ENCODE measurements at places on chromosomes 7 and 10.

GRCh38 chr7:57308631-57309408 lies 141.2 kb upstream of the ZNF716 start:
- DNase-seq, result no peak

DNA sequence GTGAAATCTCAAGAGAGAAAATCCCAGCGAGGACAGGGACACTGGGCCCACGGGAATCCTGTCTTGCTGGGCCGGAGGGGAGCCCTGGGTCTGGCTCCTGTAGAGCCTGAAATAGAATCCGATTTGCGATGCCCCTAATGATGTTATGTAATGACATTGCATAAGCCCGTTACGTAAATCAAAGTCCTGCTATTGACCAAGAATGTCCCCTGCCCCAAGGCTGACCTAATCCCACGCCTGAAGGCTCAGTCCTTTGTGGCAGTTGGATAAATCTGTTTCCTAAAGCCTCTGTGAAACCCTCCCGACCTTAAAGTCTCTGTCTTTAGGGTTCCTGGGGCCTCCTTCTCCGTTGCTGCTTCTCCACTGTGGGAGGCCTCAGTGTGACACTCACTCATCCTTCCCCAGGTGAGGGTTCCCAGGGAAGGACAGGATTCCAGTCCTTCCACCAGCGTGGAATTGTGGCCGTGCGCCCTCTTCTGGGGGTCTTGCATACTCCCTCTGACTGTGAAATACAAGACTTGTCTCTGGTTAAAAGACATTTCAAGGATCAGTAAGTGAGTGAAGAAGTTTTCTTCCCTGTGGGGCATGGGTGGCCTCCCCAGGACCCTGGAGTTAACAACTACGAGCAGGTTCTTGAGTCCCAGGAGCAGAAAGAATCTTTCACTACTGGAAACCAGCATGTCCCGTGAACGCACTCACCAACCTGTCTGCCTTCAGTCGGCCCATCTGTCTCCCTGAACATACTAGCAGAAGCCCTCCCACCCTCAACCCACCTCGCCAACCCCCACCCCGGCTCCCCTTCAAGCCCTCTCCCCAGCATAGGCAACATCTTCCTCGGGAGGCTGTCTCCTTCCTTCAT lies 19.8 kb downstream of the ZNF467 start:
- DNase-seq, result no peak

GRCh38 chr7:39414224-39415035 lies 151.8 kb upstream of the YAE1 start:
- DNase-seq, result peak; percentile 22

GRCh38 chr10:60710041-60710440 lies 68.2 kb upstream of the CDK1 start:
- no peak for DNase-seq

GRCh38 chr10:10629512-10629911 lies 388.2 kb upstream of the CELF2 start:
- no peak for DNase-seq

DNA sequence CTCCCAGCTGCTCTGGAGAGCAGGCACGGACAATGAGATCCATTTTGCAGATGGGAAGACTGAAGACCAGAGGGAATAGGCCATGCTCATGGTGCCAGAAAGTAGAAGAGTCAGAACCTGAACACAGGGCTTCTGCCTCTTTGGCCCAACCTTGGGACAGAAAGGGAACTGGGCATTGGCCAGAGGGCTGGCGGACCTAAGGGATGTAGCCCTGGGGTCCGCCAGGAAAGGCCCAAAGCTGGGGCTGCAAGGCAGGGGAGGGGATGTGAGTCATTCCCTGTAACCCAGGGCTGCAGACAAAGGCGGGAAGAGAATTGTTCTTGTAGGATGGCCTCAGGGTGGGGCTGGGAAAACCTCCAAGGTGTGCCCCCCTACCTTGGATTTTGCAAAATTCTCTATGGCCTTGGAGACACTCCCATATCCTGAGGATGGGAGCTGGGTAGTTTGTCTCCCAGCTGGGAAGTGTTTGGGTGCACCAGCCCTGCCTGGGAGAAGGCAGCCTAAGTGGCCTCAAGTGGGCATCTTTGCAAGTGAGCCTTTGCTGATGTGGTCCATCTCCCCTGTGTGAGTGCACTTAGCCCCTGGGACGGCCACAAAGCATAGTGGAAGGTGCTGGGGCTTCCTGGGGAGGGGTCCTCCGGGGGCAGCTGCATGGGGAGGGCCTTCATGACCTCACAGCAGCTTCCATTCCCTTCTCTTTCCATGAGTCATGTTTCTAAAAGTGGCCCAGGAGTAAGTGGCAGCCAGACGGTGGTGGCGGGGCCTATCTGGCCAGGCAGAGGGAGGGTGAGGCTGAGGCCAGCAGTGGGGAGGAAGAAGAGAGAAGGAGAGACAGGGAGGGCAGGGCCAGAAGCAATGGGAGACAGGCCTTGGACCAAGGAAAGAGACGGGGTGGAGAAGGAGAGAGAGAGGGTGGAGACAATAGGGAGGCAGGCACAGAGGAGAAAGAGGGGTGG lies 9.2 kb downstream of the AQP1 start:
- DNase-seq, result no peak

GRCh38 chr7:121123032-121123431 lies 134.5 kb downstream of the CPED1 start:
- DNase-seq, result no peak

DNA sequence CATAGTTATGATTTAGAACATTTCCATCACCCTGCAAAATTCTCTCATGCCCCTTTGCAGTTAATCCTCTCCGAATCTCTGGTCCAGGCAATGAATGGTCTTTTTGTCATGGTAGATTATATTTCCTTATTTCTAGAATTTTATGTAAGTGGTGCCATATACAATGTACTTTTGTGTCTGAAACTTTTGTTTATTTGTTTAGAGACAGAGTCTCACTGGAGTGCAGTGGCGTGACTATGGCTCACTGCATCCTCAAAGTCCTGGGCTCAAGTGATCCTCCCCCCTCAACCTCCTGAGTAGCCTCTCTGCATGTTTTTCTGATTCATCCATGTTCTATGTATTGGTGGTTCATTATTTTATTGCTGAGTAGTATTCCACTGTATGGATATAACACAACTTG lies 23.2 kb upstream of the PDK4 start:
- no peak for DNase-seq

GRCh38 chr10:114714281-114714741 lies 56.2 kb upstream of the ABLIM1 start:
- no peak for DNase-seq

DNA sequence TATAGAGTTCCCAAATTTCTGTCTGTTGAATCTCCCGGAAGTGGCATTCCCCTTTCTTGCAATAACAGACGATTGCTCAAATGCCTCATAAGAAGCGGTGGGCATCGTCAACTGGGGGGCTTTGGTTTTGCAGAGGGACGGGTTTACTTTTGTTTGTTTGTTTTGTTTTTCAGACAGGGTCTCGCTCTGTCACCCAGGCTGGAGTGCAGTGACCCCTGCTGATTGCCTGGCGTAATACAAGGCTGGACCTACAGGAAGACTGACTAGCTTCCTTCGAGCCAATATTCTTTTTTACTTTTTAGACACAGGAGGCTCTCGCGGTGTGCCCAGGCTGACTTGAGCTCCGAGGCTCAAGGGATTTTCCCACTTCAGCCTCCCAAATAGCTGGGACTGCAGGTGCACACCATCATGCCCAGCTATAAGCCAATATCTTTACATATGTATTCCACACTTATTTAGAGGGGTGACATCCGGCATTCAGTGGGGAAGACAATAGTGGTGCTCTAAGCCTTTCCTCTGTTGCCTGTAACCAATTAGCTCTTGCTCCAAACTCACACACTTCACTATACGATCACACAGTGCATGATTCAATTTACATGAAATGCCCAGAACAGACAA lies 58.1 kb downstream of the FHIP2A start:
- DNase-seq, result peak; percentile 24

DNA sequence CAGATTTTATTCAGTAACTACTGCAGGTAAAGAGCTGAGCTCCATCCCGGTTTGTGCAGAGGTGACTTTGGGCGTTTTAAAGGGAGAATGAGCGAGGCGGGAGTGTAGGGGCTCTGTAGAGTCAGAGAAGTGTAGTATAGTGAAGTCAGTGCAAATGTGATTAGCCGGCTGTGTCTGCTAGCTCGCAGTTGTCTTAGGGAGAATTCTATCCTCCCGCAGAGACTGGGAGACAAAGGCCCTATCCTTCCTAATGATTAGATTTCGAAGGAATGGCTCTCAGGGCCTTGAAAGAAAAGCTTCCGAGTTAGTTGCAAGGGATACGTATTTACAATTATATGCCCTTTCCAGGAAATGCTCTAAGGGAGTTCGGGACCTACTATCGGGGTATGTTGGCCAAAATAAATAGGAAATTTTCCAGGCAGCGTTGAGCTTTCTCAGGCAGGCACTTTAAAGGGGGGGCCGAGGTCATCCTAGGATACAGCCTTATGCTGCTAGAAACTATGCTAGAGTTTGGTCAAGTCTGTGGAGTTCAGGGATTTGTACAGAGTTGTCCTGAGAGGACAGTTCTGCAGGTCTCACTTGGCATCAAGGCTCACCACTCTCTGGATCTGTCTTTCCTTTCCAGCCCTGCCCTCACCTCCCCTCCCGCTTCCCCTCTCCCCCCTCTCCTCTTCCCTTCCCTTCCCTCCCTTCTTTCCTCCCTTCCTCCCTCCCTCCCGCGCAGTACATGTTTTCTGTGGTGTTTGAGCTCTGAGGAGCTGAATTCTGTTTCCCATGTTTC lies 825 bp downstream of the MRPL32 start:
- DNase-seq, result no peak

DNA sequence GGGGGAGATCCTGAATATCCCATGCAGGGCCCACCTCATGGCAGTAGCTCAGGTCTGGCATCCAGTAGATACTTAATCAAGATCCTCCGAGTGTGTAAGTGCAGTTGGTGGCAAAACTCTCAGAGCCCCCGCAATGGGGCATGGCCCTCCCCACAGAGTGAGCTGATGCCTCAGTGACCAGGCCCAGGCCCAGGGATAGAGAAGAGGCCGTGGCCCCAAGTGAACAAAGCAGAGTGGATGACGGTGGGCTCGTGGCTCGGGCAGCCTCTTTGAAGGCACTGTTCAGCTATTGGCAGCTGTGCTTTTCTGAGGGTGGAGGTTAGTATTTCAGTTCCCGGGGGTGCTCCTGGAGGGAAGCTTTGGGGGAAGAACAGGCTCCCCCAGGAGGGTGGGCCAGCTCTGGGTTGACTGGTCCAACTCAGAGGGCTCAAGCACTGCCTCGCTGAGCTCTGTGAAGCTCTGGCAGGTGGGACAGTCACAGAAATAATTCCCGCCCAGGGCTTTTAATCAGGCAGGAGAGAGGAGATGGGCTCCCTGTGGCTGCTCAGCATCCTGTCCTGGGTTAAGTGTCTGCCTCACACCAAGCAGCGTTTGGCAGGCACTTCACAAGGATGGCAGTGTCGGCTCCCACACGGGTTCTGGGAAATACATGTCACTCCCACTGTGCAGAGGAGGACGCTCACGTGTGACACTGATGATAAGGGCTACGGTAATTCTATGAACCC lies 583.6 kb downstream of the TCERG1L start:
- DNase-seq, result no peak

GRCh38 chr10:76784076-76784475 lies 853.5 kb downstream of the KCNMA1 start:
- DNase-seq, result no peak

DNA sequence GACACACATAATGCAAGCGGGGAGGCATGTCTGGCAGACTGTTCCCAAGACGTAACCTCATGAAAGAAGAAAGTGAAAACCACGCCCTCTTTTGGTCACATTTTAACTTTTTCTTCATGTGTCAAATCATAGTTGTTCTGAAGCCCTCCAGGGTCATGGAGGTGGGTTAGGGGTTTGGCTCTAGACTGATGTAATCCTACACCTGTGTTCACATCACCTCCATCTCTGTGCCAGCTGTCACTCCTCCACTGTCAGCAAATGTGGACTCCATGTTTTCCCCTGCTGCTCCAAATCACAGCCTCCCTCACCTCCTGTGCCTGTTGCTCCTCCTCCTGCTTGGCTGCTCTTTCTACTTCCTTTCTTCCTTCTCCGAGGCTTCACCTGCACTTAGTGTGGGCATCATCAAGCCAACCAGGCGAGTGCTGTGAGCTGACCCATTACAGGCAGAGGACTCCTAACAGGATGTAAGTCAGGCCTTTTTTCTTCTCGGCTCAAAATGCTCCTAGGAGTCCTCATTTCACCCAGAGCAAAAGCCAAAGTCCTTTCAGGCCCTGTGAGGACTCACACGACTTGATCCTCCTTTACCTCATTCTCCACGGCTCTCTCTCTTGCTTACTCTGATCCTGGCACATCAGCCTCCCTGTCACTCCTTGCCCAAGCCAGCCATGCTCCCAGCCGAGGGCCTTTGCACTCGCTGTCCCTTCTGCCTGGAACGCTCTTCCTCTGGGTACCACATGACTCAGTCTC lies 66.4 kb upstream of the IFRD1 start:
- DNase-seq, result no peak

- no peak for DNase-seq
Measured at GRCh38 chr7:50957431-50957830, 174.7 kb upstream of the GRB10 start.

- no peak for DNase-seq
Measured at GRCh38 chr10:91756286-91756685, 41.9 kb upstream of the TNKS2 start.

- DNase-seq, result no peak
Measured at GRCh38 chr7:34385384-34385783, 272.6 kb upstream of the NPSR1 start.

- DNase-seq, result no peak
Measured at GRCh38 chr7:147904219-147904576, 686.4 kb upstream of the C7orf33 start.

GRCh38 chr10:110811791-110812581 lies 59.7 kb upstream of the PDCD4 start:
- no peak for DNase-seq

- no peak for DNase-seq
Measured at GRCh38 chr7:12066004-12066403, 145.1 kb upstream of the TMEM106B start.

GRCh38 chr7:14219125-14219524 lies 229.7 kb upstream of the ETV1 start:
- no peak for DNase-seq

DNA sequence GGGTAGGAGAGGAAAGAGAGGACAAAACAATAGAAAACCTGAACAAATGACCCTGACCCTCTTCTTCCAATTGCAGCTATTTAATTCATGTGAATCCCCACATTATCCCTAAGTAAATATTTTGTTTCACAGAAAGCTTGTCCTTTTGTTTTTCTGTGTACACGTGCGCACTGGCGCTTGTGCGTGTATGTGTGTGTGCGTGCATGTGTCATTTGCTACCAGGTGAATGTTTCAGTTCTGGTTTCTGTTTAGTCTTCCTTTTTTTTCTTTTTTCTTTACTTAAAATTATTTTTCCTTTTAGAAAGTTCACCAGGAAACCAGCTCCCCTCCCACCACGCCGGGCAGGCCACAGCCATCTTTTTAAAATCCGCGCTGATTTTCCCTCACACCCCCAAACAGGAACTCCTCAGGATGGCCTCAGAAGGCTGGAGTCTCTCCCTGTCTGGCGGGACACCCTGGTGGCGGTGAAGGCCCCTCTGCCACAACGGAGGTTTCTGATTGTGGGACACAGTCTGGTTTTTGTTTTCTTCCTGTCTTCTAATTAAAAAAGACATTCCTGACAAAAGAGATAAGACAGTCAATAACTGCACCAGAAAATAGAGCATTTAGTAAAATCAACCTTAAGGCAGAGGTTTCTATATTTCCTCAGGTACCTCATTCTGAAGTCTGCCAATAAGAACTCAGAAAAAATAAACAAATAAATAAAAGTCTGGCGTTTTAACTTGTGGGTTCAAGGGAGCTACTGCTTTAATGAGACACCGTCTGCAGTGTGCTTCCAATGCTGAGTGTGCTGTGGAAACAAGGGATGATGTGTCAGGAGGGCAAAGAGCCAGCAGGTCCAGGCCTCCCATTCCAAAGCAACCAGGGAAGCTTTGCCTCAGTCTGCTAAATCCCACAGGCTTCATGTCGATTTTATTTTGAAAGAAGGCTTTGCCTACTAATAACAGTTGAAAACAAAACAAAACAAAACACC lies 17.4 kb downstream of the IRF5 start:
- DNase-seq, result no peak
